ENCODE measurements at places on chromosomes 5 and 9.

DNA sequence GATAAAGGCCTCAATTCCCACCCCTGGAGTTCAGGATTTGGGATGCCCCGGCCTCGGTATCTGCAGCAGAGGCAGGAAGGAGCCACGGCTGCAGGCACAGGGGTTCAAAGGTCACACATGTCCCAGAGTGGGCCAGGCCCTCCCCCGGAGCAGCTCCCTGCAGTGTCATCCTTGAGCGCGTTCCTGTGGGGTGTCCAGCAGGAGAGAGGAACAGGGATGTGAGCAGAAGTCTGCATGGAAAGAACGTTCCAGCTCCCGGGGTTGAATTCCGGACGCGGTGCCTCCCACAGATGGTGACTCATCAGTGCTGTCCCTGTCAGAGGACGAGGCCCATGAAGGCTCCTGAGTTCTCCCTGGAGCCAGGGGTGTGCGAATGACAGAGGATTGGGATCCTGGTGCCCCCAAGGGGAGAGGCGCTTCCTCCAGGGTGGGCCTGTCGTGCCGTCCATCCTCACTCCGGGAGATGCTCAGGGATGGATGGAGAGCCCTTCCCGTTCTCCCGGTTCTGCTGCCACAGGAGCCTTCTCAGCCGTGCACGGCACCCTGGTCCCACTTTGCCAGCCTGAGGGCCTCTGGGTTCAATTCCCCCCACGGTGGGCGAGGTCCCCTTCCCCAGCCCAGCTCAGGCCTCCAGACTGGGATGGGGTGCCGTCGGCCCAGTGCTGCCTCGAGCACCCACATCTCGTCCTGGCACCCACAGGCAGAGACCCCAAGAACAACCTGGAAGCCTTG, 3.1 kb downstream of the LCN1 start:
- no peak for DNase-seq

- no peak for DNase-seq
Measured at GRCh38 chr9:87184956-87185642, 237.8 kb upstream of the GAS1 start.

GRCh38 chr9:35374910-35375309, 115.0 kb upstream of the RUSC2 start:
- no peak for DNase-seq

DNA sequence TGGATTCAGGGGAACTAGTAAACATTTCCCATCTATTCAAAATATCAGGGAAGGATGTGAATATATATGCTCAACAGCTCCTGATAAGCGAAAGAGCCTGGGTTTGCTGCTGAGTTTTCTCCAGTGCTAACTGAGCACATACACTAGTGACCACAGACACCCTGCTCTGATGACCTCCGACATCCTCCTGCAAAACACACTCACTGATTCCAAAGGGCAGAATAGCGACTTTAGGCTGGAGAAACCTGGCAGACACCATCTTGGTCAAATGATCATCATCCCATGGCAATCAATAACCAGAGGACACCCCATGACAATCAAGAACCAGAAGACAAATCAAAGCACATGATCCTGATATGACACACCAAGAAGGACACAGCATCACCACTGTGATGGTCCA, 9.2 kb upstream of the GADD45G start:
- DNase-seq = no peak

DNA sequence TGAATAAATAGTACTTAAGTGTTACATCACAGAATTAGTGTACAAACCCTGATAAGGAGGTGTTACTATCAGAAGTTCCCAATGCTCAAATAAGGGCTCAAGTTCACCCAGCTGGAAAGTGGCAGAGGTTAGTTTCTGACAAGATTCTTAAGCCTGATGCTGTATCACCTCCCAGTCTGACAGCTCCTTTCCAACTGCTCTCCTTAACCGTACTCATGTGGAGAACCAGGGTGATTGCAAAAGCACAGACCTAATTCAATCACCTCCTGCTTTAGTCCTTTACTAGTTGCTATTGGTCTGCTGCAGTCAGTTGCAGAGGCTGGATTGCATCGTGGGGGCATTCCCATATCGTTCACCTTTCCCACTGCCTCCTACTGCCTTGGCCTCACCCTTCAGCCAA, 100.4 kb upstream of the ZNF618 start:
- DNase-seq = no peak

DNA sequence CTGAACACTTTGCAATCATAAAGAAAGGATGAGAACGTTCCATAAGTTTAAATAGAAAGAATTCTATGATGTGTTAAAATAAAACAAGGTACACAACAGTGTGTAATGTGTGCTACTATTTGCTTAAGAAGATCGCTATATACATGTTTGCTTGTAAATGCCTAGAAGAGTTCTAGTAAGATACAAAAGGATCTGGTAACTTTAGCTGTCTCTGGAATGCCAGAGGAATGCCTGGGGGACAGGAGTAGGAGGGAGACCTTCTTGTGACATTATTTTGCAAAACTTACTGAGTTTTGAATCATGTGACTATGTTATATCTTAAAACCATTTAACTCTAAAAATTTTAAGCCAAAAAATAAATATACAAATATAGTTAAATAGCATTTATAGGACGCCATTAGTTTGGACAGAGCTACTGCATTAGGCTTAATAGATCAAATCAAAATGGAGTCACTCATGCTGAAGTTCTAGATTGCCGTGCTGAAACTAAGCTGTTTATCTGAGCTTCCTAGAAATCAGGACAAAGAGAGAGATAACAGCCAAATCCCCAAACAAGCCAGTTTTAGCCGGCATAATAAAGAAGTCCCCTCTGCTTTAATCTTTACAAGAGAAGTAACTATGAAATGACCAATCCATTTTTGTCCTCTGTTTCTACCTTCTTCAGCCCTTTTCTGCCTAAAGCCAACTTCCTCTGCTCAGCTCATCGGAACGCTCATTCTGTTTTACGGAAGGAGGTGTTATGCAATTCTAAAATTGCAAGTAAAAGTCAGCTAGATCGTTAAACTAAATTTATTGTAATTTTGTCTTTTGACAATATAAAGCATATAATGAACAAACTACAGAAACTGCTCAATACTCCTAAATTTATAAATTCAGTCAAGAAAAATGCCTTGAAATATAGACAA, 44.8 kb downstream of the LIX1 start:
- no peak for DNase-seq

DNA sequence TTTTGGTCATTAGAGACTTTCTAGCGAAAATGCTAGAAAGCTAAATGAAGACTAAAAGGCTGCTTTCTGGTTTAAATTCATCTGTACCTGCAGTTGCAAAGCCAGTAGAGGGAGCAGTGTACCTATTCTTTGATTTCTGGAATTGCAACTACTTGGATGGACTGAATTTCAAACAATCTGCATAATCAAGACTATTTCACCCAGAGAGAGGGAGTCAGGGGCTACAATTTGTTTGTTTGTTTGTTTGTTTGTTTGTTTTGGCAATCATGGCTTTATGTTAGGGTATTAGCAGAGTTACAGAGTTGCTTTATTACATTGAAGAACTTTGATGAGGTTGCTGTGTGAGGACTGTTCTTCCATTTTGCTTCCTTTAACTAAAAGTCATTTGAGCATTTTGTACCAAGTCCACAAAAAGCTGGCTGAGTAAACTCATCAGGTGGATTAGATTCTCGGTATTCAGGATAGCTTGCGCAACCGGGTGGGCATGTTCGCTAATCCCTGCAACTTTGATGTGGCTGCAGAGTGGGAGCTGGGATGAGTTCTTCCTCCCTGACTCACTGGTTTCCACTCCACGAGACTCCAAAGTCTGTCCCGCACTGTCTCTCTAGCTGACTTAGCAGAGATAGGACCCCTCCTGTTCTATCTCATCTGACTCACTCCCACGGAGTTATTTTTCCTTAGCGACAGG, 80.0 kb upstream of the TUT7 start:
- no peak for DNase-seq

GRCh38 chr9:112554516-112554915, 67.9 kb downstream of the KIAA1958 start:
- no peak for DNase-seq

- no peak for DNase-seq
Measured at GRCh38 chr5:136200130-136200529, 7.2 kb upstream of the SMIM32 start.

GRCh38 chr5:139658928-139659667, 10.9 kb downstream of the CXXC5 start:
- no peak for DNase-seq

DNA sequence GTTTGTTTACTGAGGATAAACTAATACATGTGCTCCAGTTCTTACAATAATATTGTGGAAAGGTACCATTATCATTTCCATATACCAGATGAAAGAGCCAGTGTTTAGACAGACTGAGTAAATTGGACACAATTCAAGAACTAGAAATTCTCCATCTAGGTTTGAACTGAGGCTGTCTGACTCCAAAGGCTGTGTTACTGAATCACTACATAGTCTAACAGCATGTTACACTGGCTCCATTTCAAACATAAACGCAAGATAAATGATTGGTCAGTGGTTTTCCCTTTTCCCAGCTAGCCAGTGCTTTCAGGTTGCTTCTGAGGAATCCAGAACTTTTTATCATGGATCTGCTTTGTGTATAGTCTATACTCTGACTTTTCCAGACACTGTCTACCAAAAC, 8.1 kb downstream of the SPDL1 start:
- no peak for DNase-seq

DNA sequence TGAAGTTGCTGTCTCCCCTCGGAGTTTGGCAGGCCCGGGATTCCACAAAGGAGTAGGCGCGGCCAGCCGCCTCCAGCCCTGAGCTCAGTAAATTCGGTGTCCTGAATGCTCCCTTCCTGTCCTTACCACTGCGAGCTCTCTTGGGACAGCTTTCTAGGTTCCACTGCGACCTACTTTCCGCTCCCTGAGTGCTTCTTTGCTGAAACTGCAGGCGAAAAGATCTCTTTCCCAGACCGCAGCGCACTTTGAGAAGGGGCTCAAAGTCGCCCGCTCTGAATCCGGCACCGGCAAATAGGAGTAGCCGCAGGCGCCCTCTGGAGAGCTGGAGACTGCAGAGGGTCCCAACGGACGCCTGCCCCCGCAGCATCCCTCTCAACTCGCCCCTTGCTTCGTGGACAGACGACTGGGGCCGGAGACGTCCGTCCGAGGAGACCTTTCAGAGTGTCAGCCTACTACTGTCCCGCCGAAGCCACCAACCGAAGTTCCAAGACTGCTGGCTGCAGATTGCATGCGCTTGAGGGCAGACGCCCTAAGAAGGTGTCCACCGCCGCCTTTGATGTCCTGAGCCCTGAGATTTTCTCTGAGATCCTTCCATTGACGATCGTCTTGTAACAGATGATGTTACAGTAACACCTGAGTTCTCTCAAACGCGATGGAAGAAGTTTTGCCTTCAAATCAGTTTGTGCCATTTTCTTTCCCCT, 96.0 kb downstream of the ANXA2R start:
- DNase-seq = no peak

GRCh38 chr9:90141723-90142122, 500.9 kb downstream of the DIRAS2 start:
- DNase-seq = no peak

- DNase-seq = no peak
Measured at GRCh38 chr9:25421560-25421959, 256.7 kb downstream of the TUSC1 start.

DNA sequence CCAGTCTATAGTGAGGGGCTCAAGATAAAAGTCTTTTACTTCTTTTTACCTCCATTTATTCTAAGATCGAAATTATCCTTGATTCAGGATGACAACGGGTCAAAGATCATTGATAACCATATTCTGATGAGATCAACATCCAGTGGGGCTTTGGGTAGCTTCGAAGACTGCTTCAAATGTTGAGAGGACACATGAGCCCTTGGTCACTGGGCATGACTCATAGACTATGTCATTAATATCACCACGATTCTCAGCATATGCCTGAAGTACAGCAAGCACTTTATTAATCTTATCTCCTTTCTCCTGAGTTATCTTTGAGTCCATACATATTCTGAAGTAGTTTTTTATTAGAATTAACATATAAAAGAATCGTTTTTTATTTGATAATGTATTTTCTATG, 117.1 kb upstream of the DAB2 start:
- DNase-seq = no peak

- no peak for DNase-seq
Measured at GRCh38 chr5:80881726-80882125, 78.4 kb upstream of the RASGRF2 start.

GRCh38 chr5:168737066-168737465, 157.9 kb upstream of the PANK3 start:
- DNase-seq = no peak

DNA sequence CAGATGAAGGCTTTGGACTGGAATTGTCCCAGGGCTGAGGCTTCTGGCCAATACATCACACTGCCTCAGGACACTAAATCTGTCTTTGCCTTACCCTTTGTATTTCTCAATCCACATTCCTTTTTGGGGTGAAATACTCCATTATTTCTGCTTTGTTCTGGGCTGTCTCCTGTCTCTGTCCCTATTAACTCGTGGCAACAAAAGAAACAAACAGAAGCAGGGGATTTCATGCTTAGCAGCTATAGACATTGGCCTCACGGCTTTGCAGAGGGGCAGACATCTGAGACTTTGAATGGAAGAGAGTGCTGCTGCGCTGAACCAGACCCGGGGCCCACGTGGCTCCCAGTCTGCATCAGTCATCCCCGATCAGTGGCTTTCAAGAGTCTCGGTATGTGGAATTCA, 129.7 kb downstream of the ARL15 start:
- no peak for DNase-seq

GRCh38 chr5:136799806-136800372, 434.5 kb upstream of the TRPC7 start:
- no peak for DNase-seq

DNA sequence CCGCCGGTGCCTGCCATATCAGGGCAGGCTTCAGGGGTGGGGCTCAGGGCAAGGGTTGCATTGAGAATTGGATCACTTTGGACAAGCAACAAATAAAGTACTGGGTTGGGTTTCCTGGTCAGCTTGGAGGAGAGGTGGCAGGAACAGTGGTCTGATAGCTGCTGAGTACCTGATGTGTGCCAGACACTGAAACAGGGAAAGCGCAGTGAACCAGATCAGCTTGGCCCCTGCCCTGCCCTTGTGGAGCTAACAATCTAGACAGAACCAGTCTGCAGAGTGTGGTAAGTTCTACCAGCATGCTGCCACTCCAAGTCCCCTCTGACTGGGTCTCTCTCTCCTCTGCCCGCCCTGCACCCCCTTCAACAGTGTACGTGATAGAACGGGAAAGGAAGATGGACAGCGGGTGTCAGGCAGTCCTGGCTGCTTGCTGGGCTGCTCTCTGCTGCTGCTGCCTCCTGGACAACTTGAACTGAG, 53.4 kb downstream of the CYSTM1 start:
- no peak for DNase-seq

DNA sequence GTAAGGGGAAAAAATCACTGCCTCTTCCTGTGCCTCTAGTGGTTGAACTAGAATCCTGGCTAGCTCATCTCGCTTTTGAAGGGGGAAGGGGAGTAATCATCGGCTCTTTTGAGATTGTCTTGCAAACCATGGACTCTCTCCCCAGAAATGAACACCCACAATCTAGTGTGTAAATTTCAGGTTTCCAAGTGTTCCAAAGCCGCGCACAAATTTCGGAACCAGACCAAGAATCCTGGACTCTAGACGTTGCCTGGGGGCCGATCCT, 4.9 kb upstream of the FOXE1 start:
- DNase-seq = no peak

DNA sequence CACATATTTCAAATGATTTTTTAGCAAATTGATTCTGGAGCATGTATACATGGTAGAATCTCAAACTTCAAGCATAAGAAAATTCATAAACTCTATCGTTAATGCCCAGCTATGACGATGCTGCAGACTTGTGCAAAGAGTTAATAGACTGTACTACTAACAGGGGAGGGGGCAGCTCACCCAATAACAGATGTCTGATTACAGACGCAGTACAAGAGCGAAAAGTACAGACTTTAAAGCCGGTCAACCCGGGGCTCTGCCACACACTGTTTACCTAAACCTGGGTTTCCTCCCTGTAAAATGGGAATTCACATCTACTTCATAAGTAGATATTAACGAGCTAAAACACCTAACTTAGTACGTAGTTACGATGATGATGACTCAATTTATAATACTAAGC, 651 bp downstream of the TRIM23 start:
- DNase-seq = no peak

Measured in activated CD4-positive, CD25-positive, alpha-beta regulatory T cell treated with anti-CD3 and anti-CD28 coated beads, Interleukin-2, amount 50 U/mL, for 72 hours (primary cell).